ENCODE measurements at places on chromosomes 7 and 10. TPM values are rescaled to one million over a fixed set of nuclear protein-coding genes. Genes with fewer than 3 reads are reported as not detected.

- no peak for DNase-seq
Measured at GRCh38 chr7:120334475-120334874, 61.5 kb downstream of the KCND2 start.

- DNase-seq: no peak
Measured at GRCh38 chr7:36670585-36671431, 53.5 kb downstream of the AOAH start.

DNA sequence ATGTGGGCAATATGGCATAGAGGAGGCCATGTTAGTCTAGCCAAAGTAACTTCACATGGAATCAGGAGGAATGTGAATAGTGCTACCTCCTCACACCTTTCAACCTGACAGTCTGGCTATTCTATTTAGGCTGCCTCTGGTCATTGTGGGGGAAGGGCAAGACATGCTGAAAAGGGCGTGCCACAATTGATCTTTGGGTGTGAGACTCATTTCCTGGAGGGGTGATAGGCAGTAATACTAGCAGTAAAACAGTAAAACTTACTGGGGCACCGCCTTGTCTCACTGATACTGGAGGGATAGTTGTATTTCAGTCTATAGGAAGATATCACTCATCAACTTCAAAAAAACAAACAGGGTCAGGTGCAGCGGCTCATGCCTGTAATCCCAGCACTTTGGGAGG lies 88.7 kb downstream of the TMEM168 start:
- no peak for DNase-seq

GRCh38 chr10:71423250-71423649 lies 26.5 kb downstream of the CDH23 start:
- no peak for DNase-seq

GRCh38 chr7:68030530-68030929 lies 1033.9 kb downstream of the TYW1 start:
- DNase-seq: no peak

The SPDYE2B gene
- total RNA-seq: not detected

The CNOT4 gene
- total RNA-seq: 10.9 TPM

The MYH16 gene
- 0.89 TPM for total RNA-seq

The PRPF18 gene
- 29.4 TPM for total RNA-seq

Measured in kidney epithelial cell (primary cell).